ENCODE measurements at places on chromosomes 5 and 9.

- no peak for DNase-seq
Measured at GRCh38 chr9:113609562-113610318, 146.2 kb downstream of the RGS3 start.

GRCh38 chr9:108786901-108787689, 68.7 kb downstream of the ACTL7B start:
- no peak for DNase-seq

GRCh38 chr9:83061990-83062650, 822 bp downstream of the RASEF start:
- DNase-seq: no peak

DNA sequence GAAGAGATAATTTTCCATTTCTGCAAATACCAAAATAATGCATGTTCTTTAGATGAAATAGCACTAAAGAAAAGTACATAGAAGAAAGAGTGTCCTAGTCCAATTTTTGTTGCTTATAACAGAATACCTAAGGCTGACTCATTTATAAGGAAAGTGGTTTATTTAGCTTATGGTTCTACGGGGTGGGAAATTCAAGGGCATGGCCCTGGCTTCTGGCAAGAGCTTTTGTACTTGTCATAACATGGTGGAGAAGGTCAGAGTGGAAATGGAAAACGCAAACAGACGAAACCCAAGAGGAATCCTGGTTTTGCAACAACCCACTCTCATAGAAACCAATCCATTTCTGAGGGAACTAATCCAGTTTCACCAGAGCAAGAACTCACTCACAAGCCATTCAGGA, 283.7 kb downstream of the CSNK1G3 start:
- DNase-seq: no peak

DNA sequence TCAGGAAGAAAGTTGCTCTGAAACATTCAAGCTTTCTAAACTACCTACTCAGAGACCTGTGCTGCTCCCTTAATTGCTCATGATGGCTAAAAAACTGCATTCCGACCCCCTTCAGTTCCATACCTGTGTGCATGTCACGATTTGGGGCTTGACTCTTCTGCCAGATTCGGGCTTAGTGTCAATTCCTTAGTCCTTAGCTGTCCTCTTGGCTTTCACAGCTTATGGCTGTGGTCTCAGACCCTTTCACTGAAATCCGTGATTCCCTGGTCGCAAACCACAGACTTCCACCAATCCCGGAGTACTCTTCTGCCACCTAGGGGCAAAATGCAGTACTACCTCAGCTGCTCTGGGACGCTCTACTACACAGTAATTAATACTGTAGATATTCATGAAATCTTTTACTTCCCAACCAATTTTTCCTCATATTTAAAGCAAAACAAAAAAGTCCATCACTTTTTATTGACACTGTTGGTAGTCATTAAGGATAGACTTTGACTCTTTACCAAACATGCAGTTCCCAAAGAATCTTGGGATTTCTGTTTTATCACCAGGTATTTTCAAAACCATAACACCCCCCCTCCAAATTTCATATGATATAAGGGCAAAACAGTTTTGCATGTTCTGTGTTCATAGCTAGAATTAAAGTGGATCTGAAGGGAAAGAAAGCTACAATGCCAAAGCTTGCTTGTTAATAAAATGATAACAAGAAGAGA, 617.4 kb downstream of the SLCO4C1 start:
- DNase-seq: peak; percentile 9

- no peak for DNase-seq
Measured at GRCh38 chr5:133848341-133848811, 120.0 kb downstream of the C5orf15 start.

GRCh38 chr9:134932606-134933005, 14.9 kb upstream of the FCN1 start:
- no peak for DNase-seq

DNA sequence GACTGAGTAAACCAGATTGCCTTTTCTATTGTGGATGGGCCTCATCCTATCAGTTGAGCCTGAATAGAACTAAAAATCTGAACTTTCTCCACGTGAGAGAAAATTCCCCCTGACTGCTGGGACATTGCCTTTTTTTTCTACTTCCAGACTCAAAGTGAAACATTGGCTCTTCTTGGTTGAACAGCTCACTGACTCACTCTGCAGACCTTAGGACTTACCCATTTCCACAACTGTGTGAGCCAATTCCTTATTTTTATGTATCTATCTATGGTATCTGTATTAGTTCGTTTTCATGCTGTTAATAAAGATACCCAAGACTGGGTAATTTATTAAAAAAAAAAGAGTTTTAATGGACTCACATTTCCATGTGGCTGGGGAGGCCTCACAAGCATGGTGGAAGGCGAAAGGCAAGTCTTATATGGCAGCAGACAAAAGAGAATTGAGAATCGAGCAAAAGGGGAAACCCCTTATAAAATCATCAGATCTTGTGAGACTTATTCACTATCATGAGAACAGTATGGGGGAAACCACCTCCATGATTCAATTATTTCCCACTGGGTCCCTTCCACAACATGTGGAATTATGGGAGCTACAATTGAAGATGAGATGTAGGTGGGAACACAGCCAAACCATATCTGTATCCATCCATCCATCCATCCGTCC, 306.7 kb upstream of the SLC24A2 start:
- DNase-seq: no peak

GRCh38 chr9:117992006-117992405, 287.8 kb downstream of the TLR4 start:
- no peak for DNase-seq

- DNase-seq: no peak
Measured at GRCh38 chr5:143431789-143432188, 28.3 kb upstream of the NR3C1 start.

GRCh38 chr9:135884328-135885035, 22.9 kb downstream of the CAMSAP1 start:
- DNase-seq: no peak

DNA sequence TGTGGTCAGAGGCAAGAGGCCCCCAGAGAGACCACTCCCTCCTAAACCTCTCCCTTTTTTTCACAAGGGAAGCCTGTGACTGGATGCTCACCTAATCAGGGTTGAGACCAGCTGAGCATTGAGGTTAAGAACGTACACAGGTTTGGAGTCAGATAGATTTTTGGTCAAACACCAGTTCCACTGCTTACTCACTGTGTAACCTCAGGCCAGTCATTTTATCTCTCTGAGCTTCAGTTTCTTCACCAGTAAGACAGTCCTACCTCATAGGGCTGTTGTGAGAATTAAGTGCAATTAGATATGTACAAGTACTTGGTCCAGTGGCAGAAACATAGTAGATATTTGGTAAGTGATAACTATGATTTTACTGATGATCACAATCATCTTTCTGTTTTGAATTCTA, 256.8 kb downstream of the CDK5RAP2 start:
- DNase-seq: no peak

DNA sequence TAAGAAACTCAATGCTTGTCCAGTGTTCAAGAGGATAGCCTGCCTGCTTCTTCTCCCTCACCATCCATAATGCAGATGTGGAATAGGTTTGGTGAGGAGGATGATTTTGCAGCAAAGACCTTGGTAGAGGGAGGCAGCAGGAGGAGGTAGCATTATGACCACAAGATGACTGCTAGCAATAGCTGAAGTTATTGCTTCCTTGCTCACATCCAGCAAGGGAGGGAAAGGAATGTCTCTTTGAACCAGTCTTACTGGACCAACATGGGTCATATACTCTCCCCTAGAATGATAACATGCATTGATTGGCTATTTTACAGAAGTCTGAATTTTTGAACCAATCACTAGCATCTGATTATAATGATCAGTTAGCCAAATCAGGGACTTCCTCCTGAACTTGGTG, 607.6 kb downstream of the EBF1 start:
- DNase-seq: no peak

GRCh38 chr5:180830253-180831138, 27.9 kb upstream of the MGAT1 start:
- DNase-seq: no peak

GRCh38 chr9:3874449-3875360, 348.9 kb upstream of the RFX3 start:
- DNase-seq: no peak

GRCh38 chr9:121620777-121621449, 30.5 kb upstream of the DAB2IP start:
- DNase-seq: no peak

GRCh38 chr5:170217831-170218230, 15.0 kb upstream of the C5orf58 start:
- no peak for DNase-seq

DNA sequence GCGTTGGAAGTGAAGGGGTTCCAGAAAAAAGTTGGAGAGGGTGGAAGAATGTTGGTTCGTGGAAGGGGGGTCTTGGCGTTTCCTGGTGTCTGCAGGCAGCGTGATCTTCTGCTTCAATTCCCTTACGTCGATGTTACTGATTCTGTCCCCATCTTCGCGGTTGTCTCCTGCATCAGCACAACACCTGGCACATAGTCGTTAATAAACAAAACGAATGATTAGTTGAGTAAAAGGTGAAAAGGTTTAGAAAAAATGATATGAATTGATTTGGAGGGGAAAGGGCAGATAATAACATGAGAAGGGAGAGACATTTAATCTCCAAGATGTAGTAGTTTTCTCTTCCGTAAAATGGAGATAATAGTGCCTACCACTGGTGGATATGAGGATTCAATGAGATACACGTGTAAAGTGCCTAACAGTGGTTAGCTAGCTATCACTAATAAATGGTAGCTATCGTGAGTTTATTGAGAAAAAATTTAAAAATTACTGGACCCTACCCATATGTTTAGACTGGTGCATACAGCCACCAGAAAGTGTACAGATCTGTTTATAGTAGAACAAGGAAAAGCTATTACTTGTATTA, 556 bp downstream of the MTREX start:
- no peak for DNase-seq

DNA sequence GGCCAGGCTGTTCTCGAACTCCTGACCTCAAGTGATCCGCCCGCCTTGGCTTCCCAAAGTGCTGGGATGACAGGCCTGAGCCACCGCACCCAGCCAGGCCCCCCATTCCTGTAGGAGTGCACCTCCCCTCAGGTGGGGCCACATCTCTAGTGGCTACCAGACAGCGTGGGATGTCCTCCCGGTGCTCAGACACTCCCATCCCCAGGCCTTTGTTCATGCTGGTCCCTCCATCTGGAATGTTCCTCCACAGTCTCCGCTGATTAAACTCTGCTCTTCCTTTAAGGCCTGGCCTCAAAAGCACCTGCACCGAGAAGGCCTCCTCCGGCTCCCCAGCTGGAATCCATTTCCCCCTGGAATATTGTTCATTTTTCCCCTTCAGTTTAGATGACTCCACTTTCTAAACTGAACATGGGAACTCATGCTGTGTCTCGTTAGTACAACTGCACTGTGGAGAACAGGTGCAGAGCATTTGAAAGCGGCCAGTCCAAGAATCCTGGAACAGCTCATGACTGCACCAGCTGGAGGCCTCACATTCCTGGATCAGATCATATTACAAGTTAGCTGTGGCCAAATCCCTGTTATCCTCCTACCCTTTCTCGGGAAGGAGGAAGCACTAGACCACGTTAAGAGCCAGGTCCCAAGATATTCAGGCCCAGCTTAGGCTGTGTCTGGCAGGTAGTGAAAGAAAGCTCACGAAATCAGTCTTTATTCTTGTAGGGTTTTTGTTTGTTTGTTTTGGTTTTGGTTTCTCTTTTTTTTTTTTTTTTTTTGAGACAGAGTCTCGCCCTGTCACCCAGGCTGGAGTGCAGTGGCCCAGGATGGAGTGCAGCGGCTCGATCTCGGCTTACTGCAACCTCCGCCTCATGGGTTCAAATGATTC, 10.8 kb upstream of the PRRC2B start:
- DNase-seq: no peak

DNA sequence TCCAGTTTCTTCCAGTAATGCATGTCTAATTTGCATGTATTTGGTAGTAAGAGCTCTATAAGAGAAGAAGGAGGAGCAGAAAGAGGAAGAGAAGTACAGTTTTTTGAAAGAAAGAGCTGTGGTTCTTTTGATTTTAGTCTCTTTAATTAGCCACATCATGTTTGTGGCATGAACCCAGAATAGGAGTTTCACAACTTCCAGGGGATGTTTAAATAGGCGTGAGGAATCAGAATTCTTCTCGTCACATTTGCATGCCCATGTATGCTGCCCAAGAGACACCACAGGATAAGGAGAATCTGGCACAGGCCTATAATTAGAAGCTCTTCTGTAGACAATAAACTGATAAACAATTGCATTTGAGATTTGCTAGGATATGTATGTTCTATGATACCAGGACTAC, 78.7 kb downstream of the GAS1 start:
- no peak for DNase-seq

DNA sequence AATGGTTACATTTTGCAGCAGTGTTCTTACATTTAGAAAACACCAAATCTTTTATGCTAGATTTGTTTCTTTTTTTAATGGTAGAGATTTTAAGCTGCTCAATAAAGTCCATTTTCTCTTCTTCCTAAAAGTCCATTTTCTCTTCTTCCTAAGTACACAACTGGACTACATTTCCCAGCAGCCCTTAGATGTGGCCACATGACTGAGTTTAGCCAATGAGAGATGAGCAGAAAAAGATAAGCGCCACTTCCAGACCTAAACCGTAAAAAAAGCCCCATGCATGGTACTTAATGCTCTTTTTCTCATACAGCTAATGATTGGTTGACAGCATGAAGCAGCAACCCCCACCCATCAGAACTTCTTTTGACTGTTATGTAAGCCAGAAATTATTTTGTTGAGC, 206.7 kb downstream of the FAM114A2 start:
- DNase-seq: no peak

DNA sequence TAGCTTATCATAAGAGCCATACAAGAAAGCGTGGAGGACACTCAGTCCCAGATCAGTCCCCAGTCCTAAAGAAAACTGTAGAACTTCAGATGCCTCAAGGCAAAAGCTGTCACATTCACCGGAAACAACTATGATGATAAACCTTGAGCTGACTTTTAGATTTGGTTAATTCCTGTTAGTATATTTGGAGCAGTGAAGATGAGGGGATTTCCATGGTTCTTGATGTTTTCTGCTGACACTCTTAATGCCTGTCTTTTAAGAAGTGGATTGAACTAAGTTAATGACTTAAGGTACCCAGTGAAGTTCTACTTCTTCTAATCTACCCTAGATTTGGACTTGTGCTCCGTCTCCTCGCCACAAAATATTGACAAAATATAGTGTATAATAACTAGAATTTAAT, 355.0 kb downstream of the EBF1 start:
- DNase-seq: no peak

GRCh38 chr5:35248843-35249780, 18.8 kb upstream of the PRLR start:
- DNase-seq: no peak

DNA sequence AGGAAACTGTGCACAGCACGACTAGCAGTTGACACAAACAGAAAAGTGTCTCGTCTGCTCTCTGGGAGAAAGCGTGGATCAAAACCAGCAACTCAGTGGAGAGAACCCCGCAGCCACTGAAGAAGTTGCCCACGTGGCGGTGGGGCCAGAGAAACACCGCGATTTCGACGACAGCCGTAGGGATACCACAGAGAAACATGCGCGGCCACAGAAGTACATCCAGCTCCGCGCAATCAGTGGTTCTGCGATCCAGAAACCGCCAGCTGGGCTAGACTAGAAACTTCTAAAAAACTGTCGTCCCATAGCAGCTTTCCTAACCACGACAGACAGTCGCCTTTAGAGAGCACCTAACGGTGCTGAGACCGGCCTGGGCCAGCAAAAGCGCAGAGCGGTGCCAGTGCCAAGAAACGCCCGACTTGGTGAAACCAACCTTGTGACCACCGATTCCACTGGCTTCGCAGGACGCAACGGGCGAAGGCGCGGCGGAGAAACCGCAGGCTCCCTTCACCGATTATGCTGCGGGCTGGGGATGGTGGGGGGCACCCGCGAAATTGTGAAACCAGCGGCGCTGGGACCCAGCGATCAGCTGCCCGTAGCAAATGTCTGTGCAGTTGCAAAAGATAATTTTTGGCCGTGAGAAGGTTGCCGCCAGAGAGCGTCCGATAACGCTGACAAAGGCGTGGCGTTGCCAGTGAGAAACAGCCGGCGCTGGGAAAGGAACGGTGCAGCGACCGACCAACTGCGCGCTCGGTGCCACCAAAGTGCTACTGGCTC, 2.7 kb upstream of the ANXA2R start:
- peak; percentile 50 for DNase-seq
